ENCODE measurements at places on chromosomes 3 and 15. TPM values are rescaled to one million over a fixed set of nuclear protein-coding genes. Genes with fewer than 3 reads are reported as not detected.

GRCh38 chr3:45545476-45545875 is 49.1 kb upstream of the LIMD1 start:
- peak; percentile 97 for DNase-seq

DNA sequence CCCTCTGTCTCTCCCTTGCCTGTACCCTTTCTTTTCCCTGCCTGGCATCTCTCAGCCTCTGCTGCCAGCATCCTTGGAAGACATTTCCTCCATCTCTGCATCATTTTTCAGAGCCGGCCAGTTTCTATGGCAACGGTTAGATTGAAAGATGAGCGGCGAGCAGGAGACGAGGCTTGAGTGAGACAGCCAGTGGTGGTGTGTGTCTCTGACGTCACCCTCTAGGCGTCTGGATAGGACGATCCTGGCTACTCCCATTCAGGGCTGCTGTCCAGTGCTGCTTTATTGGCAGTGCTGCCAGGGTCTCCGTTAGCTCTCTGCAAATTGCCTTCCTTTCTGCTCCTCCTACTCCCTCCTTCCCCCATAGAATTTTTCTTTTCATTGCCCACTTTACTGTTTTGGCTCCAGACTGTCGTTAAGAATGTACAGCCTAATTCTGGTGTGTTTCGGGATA is 57.9 kb downstream of the TRAK1 start:
- DNase-seq = peak; percentile 6

GRCh38 chr15:69557020-69557706 is 104.5 kb downstream of the RPLP1 start:
- peak; percentile 97 for DNase-seq

MGLL gene
- total RNA-seq = 42.0 TPM

DNA sequence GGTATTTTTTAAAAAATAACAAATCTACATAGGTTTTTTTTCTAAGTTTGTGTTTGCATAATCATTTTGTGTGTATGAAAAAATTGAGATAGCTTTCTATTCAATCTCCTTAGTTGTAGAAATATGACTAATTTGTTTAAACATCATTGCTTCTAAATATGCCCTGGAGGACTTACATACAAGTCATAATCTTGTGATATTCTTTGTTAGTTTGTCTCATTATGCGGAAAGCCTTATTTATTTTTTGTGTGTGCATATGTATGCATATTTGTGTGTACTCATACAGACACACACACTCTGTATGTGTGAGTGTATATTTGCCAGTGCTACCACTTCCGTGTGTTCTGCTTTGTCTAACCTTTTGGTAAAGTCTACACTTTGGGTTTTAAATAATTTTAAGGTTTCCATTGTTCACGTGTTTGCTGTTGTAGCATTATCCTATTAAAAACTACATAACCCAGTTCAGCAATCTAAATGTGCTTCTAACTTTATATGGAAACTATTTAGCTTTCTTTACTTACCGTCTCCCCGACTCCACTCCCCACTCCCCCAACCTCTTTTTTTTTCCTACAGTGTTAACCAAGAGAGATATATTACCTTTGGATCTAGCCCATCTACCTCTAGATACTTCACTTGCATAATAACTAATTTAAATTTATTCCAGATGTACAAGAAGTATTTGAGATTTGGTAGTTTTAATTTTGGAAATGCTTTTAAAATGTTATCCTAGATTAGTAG is 111.7 kb downstream of the FNDC3B start:
- DNase-seq = no peak

DNA sequence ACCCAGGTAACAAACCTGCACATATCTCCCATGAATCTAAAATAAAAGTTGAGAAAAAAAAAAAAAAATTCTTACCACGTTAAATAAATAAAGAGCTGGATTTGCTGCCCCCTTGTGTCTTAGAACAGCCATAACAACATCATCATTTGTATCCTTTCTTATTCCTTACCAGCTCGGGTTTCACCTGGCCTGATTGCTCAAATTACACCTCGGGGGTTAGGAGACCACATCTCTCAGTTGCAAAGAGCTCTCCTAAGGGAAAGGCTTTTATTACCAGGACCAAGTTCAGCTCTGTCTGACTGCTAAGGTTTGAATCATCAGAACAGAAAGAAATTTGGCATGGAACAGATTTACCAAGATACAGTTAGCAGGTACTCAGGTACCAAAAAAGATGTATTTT is 25.8 kb upstream of the RPL39L start:
- DNase-seq = peak; percentile 56

- DNase-seq = no peak
Measured at GRCh38 chr3:14277557-14277956, 98.9 kb downstream of the LSM3 start.

SAMMSON gene
- total RNA-seq = 0.48 TPM

- no peak for DNase-seq
Measured at GRCh38 chr3:1330107-1330506, 237.3 kb downstream of the CNTN6 start.

C3orf85 gene
- total RNA-seq = not detected

TRIM42 gene
- not detected for total RNA-seq

GRCh38 chr3:52204337-52205073 is 6.5 kb downstream of the ALAS1 start:
- no peak for DNase-seq

DNA sequence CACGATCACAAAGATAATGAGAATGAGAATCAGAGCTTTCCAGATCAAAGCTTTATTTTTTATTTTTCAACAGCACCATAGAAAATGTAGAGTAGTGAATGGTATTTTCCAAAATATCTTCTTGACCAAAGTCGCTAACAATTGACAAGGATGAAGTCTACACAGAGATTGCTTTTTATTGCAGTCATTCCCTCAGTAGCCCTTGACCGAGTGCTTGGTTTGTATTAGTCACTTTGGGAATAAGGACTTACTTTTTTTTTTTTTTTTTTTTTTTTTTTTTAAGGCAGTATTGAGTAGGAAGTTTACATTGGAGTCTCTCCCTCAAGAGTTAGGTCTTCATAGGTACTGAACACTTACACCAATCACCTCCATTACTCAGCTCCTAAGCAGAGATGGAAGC is 39.8 kb downstream of the THRB start:
- DNase-seq = no peak

GCSAM gene
- total RNA-seq = not detected

TPM1 gene
- total RNA-seq = 1,035 TPM

DNA sequence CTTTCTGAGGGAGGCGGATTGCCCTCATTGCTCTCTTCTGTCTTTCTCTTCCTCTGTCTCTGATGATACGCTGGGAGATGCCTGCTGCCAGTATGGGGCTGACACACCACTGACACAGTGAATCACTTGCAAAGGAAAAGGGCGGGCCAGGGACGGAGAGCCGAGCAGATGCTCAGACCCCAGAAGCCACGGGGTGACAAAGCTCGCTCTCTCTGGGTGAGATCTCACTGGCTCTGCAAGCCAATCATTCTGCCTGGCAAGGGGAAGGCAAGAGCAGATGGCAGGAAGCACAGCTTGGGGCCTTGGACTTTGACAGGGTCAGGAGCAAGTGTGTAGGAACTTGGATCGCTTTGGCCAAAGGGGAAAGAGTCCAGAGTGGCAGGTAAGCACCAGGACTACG is 198.7 kb downstream of the NTRK3 start:
- peak; percentile 52 for DNase-seq

DNA sequence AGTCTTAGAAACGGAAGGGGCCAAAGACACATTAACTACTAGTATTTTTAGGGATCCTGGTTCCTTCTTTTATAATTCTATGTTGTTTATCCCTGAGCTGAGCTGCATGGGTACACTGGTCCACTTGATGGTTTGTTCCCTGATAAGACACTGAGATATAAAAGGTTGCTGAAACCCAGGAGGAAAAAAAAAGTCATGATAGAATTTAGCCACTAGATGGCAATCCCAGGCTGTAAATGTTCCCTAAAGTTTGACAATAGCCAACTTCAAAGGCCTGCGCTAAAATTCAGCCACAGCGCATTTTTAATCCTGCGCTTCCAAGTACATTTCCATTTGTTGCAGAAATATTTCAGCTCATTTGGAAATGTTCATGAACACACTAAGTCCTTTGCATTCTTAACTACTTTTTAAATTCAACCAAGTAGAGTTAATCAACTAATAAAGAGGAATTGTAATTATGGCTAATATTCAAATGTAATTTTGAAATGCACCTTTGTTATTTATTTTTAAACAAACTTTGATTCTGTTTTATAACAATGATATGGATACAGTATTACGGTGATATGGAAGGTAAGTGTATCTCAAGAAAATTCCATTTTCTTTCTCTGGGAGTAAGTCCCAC is 249.3 kb upstream of the FEZF2 start:
- DNase-seq = peak; percentile 73

SLC12A1 gene
- total RNA-seq = 0.10 TPM

GNAT1 gene
- not detected for total RNA-seq

DNA sequence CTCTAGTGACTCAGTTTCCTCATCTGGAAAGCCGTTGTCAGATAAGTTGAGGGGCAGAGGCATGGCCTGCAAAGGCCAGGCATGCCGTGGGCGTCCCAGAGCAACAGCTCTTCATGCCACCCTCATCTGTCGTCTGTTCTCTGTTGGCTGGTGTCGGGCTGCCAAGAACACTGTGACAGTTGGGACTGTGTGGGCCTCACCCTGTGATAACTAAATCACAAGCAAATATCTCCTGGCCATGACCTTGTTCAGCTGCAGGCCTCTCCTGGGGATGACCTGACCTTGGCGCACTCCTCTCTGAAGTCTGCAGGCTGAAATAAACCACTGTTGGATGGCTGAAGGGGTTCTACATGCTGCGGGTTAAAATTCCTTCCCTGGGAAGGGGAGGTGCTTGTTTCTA is 145.9 kb downstream of the SHQ1 start:
- no peak for DNase-seq

C3orf49 gene
- not detected for total RNA-seq

- no peak for DNase-seq
Measured at GRCh38 chr15:78059110-78059839, 18.2 kb downstream of the TBC1D2B start.

DNA sequence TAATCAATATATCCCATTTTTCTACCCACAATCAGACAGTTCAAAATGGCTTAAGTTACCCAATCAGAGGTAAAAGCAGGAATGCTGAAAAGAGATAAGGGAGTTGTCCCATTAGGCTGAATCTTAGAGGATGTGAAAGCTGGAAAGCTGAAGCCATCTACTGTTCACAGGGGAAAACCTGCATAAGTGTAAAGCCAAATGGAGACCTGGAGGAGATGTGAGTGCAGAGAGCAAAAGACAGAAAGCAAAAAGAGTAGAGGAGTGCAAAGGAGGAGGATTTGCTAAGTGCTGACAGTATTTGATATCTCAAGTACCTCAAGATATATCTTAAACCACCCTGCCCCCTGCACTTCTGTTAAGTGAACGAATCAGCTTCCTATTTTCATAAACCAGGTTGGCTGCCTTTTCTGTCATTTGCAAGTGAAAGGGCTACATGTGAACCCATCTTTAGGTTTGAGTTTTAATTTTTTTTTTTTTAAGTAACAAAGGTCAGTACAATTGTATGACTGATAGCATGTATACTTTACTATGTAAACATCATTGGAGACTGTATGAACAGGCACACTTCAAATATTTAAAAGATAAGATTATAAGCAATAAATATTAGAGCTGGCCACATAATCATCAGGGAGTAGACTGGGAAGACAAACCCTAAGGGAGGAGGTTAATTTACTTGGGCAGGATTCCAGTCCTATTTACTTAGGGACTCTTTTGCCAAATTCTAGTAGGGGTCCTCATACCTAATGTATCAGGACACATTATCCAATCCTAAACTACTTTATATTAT is 22.8 kb upstream of the P2RY1 start:
- no peak for DNase-seq

C15orf62 gene
- not detected for total RNA-seq

GRCh38 chr15:30885814-30886213 is 17.9 kb upstream of the FAN1 start:
- DNase-seq = peak; percentile 25

- DNase-seq = no peak
Measured at GRCh38 chr3:59709702-59710553, 660.1 kb upstream of the CFAP20DC start.

DNA sequence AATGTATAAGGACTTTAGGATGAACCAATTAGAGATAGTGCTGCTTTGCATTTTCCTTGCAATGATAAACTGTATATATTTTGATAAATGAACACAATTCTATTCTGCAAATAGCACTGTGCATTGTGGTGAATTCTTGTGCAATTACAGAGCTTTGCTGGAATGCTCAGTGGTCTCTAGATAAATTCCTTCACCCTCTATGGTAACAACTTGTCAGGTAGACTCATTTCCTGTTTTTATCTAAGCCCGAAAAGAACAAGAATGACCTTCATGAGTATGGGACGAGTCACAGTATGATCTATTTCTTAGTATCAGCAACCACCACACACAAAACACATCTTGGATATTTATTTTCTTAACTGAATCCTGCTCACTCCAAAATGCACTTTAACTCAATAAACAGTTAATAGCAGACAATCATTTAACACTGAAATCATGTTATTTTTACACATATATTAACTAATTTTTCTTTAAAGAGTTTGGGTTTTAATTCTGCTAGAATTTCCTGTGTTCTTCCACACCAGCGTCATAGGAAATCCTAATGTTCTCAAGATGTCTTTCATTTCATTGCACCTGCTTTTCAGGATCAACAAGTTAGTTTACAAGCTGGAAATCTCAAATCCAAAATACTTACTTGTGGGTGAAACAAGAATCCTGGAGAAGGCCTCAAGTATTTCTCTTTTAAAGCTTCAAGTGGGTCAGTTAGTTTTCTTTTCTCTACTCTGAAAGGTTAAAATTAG is 551.2 kb downstream of the MECOM start:
- DNase-seq = peak; percentile 85

CCNB2 gene
- total RNA-seq = 307 TPM

- DNase-seq = peak; percentile 88
Measured at GRCh38 chr3:4898454-4899313, 80.6 kb upstream of the BHLHE40 start.

DNA sequence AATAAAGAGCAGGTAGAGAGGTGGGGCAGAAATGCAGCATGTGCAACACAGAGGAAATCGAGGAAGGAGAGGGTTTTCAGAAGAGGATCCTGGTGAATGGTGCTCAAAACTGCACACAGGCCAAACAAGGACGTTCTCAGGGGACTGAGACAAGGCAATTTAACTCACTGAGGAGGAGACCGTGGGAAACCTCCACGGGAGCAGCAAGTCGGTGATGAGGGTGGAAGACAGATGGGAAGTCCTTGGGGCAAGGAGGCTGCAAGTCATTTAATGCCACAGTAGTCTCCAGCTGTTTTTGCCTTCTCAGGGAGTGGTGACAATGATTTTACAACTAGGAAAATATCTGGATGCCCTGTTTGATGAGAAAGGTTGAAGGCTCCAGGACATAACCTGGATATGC is 11.5 kb upstream of the PDIA5 start:
- DNase-seq = no peak

- DNase-seq = no peak
Measured at GRCh38 chr15:62875626-62876021, 166.9 kb upstream of the TPM1 start.

- DNase-seq = no peak
Measured at GRCh38 chr15:32643907-32644445, 2.5 kb downstream of the SCG5 start.

GRCh38 chr15:89405494-89405893 is 70.9 kb upstream of the POLG start:
- DNase-seq = no peak

SPRED1 gene
- total RNA-seq = 67.6 TPM
